ENCODE measurements at places on chromosomes 5 and 9. TPM values are rescaled to one million over a fixed set of nuclear protein-coding genes. Genes with fewer than 3 reads are reported as not detected.

GRCh38 chr9:126532019-126532462, 81.7 kb upstream of the LMX1B start:
- DNase-seq = no peak

Gene IRGM
- total RNA-seq = not detected

Gene GPX8
- total RNA-seq = 83.7 TPM

DNA sequence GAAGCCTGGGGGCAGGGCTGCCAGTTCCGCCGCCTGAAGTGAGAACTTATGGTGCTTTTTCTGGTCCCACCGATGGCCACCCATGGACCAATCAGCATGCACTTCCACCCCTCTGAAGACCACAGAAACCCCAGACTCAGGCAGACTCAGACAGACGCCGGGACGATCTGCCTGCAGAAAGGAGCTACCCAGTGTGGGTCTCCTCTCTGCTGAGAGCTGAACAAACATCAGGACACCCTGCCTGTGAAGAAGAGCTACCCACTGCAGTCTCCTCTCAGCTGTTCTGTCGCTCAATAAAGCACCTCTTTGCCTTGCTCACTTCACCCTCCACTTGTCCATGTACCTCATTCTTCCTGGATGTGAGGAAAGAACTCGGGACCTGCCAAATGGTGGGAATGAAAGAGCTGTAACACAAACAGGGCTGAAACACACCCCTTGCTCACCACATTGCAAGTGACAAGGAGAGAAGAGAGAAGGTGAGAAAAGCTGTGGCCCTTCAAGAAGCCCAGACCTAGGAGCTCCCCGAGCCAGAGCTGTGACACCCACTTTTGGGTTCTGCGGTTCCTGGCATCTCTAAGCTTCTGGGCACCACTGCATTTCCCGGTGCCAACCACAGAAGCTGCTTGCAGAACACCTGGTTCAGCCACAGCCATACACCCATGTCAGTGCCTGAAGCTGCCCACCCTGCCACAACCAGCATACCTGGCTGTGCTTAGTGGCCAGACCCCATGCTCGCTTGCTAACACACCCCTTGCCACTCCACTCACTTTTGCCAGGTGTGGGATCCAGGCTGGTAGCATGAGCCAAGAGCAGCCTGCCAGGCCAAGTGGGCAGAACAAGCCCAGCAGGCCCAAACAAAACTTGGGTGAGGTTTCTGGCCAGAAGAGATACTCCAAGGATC, 114.3 kb upstream of the TSLP start:
- DNase-seq = peak; percentile 46

GRCh38 chr9:61666849-61667371, 477.1 kb downstream of the SPATA31A7 start:
- no peak for DNase-seq

Gene EHMT1
- 27.3 TPM for total RNA-seq

DNA sequence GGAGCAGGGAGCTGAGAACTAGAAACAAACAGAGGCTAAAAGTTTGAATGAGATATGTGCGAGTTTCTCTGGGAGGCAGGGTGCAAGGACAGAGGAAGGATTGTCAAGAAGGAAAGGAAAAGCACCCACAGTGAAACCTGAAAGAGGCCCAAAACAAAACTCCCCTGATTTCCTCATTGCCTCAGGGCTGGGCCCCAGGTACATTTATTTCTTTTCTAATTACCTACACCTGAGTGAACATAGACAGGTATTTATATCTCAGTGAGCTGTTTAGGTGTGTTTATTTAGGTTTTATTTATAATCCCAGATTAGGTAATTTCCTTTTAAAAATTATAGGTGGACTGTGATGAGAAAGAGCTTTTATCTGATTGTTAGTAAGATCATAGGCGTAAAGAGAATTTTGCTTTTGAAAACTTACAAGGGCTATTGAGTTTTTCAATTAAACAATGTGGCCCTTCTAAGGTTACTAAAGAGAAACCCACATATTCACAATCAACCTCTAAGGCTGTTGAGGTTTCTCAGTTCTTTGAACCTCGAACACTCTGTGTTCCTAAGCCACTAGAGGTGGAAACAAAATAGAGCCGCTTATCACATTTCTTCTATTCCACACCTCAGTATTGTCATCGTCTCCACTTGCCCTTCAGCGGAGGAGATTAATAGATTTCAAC, 344.8 kb downstream of the ZNF608 start:
- no peak for DNase-seq
